ENCODE measurements at places on chromosomes 7 and 10.

DNA sequence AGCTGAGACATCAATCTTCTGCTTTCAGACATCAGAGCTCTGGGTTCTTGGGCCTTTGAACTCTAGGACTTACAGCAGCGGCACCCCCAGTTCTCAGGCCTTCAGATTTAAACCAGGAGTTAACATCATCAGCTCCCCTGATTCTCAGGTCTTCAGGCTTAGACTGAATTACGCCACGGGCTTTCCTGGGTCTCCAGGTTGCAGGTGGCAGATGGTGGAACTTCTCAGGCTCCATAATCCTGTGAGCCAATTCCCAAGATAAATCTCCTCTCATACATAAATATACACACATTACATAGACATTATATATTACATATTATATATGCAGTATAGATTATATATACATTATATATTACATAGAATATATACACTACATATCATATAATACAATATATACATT lies 408.9 kb upstream of the AUTS2 start:
- no peak for DNase-seq

DNA sequence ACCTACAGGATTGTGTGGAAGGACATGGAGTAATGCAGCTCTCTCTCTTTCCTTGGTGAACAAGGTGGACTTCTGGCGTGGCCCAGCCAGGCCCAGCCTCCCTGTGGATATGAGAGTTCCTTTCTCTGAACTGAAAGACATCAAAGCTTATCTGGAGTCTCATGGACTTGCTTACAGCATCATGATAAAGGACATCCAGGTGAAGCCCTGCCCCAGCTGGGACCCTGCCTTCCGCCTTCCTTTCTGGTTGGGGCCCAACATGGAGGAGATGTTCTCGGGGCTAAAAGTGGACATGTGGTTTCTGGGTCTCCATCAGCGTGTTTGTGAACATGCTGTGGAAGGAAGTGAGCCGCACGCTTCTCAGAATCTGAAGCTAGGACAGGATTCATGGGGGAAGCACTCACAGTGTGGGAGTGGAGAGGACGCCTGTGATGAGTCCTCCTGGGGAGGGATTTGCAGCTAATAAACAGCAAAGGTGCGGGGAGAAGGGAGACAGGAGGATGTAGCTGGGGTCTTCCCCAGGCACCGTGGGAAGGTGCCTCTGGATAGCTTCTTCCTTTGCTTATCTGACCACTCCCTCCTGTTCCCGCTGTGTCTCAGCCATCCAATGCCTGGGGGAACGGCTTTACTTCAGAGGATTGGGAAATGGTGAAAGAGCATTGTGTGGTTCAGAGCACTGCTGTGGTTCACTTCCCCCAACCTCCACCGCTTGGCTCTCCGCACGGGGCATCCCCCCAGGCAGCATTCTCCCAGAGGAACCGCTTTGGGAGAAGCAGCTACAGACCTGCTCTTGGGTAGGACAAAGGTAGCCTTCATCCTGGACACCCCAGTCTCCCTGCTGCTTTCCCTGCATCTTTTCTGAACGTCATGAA lies 5.5 kb downstream of the CPA5 start:
- DNase-seq, result no peak

DNA sequence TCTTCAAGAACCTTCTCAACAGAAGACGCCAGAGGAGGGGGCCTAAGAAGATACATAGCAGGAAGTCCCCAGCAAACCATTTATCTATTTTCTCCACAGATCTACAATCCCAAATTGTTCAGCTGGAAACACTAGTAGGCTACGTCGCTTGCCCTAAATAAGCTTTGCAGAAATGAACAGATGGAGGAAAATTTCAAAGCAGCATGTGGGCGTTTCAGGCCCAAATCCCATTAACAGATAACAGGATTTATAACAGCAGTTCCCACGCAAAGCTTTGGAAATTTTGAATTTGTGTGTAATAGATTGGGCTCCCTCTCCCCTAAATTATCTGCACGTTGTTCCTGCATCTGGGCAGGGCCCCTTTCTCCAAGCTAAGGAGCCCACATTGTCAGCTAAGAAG lies 60.6 kb upstream of the FRMD4A start:
- no peak for DNase-seq

GRCh38 chr10:43322769-43323168 lies 48.7 kb upstream of the FXYD4 start:
- peak; percentile 85 for DNase-seq

- no peak for DNase-seq
These were observed 127.9 kb upstream of the AMPH start for GRCh38 chr7:38759028-38759427.
